ENCODE measurements at places on chromosomes 11 and 22. TPM values are rescaled to one million over a fixed set of nuclear protein-coding genes. Genes with fewer than 3 reads are reported as not detected.

DNA sequence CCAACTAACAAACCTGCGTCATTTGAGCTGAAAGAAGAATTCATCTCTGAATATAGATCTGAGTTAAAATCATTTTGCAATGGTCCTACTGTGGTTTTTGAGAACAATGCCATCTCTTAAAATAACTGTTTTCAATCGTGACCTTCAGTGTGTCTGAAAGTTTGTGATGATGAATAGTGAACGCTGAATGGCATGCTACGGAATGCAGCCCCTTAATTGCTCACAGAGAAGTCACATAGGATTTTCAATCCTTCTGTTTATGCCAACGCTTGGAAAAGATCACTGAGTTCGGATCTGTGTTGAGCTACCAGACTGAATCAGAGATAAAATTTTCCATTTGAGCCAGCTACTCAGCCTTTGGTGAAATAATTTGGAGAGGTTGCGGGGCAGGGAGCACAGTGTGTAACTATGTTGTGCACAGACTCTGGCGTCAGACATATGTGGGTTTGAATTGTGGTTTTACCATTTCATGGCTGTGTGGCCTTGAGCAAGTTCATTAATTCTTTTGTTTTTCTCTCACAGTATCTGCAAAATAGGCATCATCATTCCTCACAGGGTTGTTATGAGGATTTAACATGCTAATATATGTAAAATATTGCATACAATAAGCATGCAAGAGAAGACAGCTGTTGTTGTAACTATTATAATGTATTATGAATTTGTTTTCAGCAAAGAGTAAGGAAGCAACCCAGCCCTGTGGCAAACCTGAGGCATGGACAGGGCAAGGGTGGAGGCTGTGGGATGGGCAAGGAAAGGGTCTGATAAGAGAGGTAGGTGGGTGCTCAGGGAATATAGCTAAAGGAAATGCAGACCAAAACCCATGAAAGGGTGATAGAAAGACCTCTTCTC, 679.9 kb downstream of the KCNA4 start:
- peak; percentile 79 for DNase-seq

DNA sequence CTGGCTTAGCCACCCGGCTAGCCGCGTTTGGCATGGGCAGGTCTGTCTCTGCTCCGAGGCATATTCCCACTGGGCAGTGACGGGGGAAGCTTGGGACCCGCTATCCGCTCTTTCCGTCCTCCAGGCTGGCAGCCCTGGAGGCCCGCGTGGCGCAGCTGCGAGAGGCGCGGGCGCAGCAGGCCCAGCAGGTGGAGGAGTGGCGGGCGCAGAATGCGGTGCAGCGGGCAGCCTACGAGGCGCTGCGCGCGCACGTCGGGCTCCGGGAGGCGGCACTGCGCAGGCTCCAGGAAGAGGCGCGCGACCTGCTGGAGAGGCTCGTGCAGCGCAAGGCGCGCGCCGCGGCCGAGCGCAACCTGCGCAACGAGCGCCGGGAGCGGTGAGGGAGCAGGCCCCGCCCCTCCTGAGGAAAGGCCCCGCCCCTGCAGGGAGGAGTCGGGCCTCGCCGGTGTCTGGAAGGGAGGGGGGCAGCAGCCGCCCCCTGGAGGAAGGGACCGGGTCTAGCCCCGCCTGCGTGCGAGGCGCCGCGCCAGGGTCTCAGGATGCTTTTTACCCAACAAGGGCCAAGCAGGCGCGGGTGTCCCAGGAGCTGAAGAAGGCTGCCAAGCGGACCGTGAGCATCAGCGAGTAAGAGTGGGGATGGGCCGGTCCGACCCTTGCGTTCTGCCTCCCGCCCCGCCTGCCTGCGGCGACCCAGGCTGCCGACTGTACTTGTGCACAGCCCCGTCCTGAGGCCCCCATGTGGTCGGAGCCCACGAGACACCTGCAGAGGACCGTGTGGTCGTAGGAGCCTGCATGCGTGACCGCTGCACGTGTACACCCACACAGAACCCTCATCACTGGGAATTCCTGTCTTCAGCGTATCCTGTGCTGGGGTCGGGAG, 7.9 kb downstream of the ATG16L2 start:
- peak; percentile 93 for DNase-seq

GRCh38 chr22:36954251-36955014, 41.0 kb downstream of the CSF2RB start:
- no peak for DNase-seq

DNA sequence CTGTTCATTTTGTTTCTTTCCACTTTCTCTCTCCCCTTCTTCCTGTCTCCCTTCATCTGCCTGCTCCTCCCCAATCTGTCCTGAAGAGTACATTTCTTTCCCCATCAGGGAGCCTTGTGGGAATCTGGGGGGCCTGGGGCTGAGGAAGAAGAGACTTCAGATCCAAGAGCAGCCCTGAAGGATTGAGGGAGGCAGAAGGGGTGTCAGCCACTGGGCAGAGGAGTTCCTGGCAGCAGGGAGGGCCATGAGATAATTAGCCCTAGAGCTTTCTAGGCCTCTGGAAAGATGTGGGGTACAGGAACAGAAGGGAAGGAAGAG, 24.4 kb upstream of the OAF start:
- no peak for DNase-seq

- no peak for DNase-seq
Observed at GRCh38 chr11:100459811-100460210, 227.3 kb upstream of the ARHGAP42 start.

- DNase-seq, result no peak
Observed at GRCh38 chr22:48299801-48300200, 1527.9 kb downstream of the BRD1 start.

GRCh38 chr11:5767056-5767455, 13.0 kb downstream of the OR52N4 start:
- no peak for DNase-seq

The MLC1 gene
- not detected for total RNA-seq
